ENCODE measurements at places on chromosomes 4 and X.

DNA sequence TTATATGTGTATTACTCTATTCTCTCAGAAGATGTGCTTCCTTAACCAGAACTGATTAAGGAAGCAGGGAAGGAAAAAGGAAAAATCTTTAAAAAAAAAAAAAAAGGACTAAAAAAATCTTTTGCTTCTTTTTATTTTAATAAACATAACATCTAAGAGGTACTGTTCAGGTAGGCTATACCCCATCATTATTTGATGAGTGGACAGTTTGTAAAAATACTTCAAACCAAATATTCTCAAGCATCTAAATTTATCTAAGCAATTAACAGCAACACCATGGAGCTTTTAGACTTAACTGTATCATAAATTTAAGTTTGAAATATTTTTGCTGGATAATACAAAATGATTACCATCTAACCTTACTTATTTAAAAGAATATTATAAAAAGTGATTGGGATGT, 168.9 kb downstream of the MAB21L2 start:
- no peak overlapping the region for H3K27ac ChIP-seq
- H3K4me1 ChIP-seq, result no peaks in the 10 kb centered on the region

DNA sequence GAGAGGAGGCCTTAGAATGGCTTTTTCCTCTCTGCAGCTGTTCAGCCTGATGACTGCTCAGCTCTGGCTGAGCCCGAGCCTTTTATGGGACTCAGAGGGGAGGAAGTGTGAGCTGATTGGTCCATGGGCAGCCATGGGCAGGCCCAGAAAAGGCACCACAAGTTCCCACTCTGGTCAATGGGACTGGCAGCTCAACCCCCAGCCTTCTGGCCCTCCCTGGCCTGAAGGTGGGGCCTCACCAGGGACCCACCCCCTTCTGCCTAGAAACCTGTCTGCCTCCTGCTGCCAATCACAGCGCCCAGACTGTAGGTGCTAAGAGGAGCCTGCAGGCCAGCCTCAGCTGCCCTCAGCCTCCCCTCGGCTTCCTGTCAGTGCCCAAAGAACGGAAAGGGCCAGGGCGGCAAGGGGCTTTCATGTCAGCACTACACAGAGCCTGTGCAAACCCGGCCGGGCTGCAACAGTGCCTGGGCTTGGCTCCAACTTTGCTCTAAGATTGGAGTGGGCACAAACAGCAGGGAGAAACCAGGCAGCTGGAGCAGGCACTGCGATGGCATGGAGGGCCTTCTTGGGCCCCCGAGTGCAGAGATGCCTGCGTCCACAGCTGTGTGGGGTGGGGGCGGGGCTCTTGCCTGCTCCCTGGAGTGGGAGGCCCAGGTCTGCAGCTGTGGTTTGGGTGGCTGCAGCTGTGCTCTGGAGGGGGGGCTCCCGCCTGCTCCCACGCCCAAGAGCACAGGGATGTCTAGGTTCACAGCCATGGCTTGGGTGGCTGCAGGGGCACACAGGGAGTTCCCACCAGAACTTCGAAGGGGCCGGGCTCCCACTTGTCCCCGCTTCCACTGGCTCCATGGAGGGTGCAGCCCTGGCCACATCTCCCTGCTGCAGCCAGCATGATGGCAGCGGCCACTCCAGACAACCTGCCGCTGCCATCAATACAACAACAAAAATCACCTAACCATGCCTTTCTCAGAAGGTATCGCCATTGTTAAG, 92.6 kb downstream of the NXF2 start:
- no peaks in the 10 kb centered on the region for H3K27me3 ChIP-seq
- H3K4me1 ChIP-seq, result no peaks in the 10 kb centered on the region
- no peak for DNase-seq
- no peak overlapping the region for H3K4me3 ChIP-seq

- peaks cover 6% of the 10 kb centered on the region for H3K4me1 ChIP-seq
- no peak overlapping the region for H3K4me3 ChIP-seq
- H3K27me3 ChIP-seq, result peaks cover 5% of the 10 kb centered on the region
- DNase-seq, result no peak
- no peaks in the 10 kb centered on the region for H3K36me3 ChIP-seq
Measured at GRCh38 chr4:3869174-3869572, 103.0 kb downstream of the ADRA2C start.

DNA sequence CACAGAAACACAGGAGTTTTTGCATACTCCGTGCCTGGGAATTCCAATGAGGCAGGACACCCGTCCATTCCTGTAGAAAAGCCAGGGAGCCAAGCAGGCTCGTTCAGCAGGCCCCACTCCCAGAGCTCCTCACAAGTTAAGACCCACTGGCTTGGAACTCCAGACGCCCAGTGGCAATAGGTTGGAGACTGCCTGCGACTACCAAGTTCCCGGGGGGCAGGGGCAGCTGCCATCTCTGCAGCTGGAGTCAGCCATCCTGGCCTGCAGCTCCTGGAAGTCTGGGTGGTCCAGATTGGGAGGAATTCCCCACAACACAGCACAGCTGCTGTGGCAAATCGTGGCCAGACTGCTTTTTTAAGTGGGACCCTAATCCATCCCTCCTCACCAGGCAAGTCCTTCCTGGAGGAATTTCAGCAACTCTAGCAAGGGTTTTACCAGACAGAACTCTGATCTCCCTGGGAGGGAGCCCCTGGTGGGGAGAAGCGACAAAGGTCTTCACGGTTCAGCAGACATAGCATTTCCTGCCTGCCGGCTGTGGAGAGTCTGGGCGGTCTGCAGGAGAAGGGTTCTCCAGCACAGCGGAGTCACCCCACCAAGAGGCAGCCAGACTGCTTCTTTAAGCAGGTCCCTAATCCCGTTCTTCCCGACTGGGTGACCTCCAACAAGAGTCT, 231.9 kb downstream of the STPG2 start:
- no peaks in the 10 kb centered on the region for H3K36me3 ChIP-seq
- no peak overlapping the region for H3K27ac ChIP-seq
- H3K4me1 ChIP-seq, result peaks cover 4% of the 10 kb centered on the region
- no peaks in the 10 kb centered on the region for H3K27me3 ChIP-seq

GRCh38 chr4:164926301-164926700, 49.3 kb downstream of the APELA start:
- no peaks in the 10 kb centered on the region for H3K4me1 ChIP-seq
- no peak overlapping the region for H3K4me3 ChIP-seq
- no peak overlapping the region for H3K27ac ChIP-seq
- H3K27me3 ChIP-seq, result no peaks in the 10 kb centered on the region

Data from iPS DF 6.9 (cell line).